Fibroblast of lung (primary cell): ENCODE measurements at places on chromosomes 16 and 17. TPM values are rescaled to one million over a fixed set of nuclear protein-coding genes. Genes with fewer than 3 reads are reported as not detected.
A peak's percentile ranks its signal among the peaks of the same experiment; 100 is the strongest.

OTOP2 gene
- polyA plus RNA-seq, result not detected in 2 replicates

CASKIN1 gene
- polyA plus RNA-seq, result 0.01 TPM in 1 of 2 replicates, not detected in the other

MEFV gene
- polyA plus RNA-seq, result not detected in 2 replicates

CCL14 gene
- not detected in 2 replicates for polyA plus RNA-seq

GRCh38 chr17:12545877-12546513, 119.7 kb upstream of the MYOCD start:
- peak; percentile 66 for DNase-seq

- peak; percentile 22 for DNase-seq
Observed at GRCh38 chr17:44007346-44008204, 3.2 kb downstream of the NAGS start.

GRCh38 chr16:75011634-75012307, 12.9 kb downstream of the ZNRF1 start:
- peak; percentile 89 for DNase-seq

DNA sequence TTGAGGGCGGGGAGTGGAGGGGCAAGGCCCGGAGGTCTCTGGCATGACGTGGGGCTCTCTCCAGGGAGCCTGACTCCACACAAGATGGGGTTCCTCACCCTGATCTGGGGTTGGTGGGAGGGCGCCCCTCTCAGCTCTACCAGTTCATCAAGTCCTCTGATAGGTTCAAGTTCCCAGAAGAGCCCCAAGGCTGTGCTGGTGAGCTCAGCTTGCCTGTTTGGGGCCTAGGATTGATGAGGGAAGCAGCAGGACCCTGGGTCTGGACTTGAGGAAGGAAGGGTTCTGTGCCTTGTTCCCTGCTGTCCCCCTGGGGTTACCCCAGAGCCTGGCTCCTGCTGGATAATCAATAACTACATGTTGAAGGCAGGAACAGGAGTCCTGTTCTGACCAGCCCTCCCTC, 3.5 kb downstream of the MGAT5B start:
- DNase-seq, result peak; percentile 8

DNA sequence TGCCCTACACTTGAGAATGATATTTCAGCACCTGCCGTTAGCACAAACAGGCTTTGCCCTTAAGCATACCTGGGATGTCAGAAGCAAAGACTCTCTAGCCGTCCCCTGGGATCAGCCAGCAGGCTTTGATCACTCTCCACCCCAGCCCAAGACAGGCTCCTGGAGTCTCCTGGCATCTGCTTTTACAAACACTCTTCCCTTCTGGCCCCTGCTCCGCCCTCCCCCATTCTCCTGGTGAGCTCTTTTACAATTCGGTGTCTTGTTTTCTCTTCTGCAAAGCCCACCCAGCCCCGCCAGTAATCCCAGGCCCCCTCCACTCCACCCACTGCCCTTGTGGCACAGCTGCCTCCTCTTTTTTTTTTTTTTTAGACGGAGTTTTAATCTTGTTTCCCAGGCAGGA, 50.4 kb downstream of the KATNIP start:
- DNase-seq, result no peak
